ENCODE measurements at places on chromosomes 2 and 18. TPM values are rescaled to one million over a fixed set of nuclear protein-coding genes. Genes with fewer than 3 reads are reported as not detected.
A peak's percentile ranks its signal among the peaks of the same experiment; 100 is the strongest.

The DOK6 gene
- 2.0 TPM for total RNA-seq

The PLEKHA3 gene
- 10.2 TPM for total RNA-seq

The IMPACT gene
- 24.0 TPM for total RNA-seq

The ARHGAP28 gene
- 2.8 TPM for total RNA-seq

The AQP12B gene
- total RNA-seq = not detected

The NFU1 gene
- 110 TPM for total RNA-seq

The SP5 gene
- total RNA-seq = 0.20 TPM

DNA sequence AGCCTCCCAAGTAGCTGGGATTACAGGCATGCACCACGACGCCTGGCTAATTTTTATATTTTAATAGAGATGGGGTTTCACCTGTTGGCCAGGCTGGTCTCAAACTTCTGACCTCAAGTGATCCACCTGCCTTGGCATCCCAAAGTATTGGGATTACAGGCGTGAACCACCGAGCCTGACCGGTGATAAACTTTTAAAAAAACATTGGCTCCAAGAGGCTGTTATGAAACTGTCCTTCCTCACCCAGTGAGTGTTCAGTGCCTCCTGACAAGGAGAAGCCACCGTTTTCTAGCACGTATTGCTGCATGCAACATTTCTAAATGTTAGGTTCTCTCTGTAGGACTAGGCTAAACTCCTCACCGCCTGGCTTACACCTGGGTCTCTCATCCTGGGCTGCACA, 63.3 kb downstream of the EDAR start:
- DNase-seq = no peak
- no peaks in the 10 kb centered on the region for H3K4me1 ChIP-seq
- H3K36me3 ChIP-seq = no peaks in the 10 kb centered on the region
- H3K27me3 ChIP-seq = no peaks in the 10 kb centered on the region

GRCh38 chr2:31136732-31137131, 1.5 kb downstream of the GALNT14 start:
- no peak overlapping the region for H3K27ac ChIP-seq

GRCh38 chr2:26196683-26197418, 24.0 kb downstream of the GAREM2 start:
- DNase-seq = no peak
- H3K4me1 ChIP-seq = no peaks in the 10 kb centered on the region
- no peaks in the 10 kb centered on the region for H3K27me3 ChIP-seq
- peaks cover 100% of the 10 kb centered on the region for H3K36me3 ChIP-seq
- H3K4me3 ChIP-seq = no peak overlapping the region
- no peak overlapping the region for H3K27ac ChIP-seq

GRCh38 chr2:25276569-25277465, 64.9 kb downstream of the DNMT3A start:
- no peaks in the 10 kb centered on the region for H3K27me3 ChIP-seq
- peak overlapping the region; percentile 84 for H3K27ac ChIP-seq
- H3K4me1 ChIP-seq = peaks cover 5% of the 10 kb centered on the region
- peak overlapping the region; percentile 47 for H3K4me3 ChIP-seq

DNA sequence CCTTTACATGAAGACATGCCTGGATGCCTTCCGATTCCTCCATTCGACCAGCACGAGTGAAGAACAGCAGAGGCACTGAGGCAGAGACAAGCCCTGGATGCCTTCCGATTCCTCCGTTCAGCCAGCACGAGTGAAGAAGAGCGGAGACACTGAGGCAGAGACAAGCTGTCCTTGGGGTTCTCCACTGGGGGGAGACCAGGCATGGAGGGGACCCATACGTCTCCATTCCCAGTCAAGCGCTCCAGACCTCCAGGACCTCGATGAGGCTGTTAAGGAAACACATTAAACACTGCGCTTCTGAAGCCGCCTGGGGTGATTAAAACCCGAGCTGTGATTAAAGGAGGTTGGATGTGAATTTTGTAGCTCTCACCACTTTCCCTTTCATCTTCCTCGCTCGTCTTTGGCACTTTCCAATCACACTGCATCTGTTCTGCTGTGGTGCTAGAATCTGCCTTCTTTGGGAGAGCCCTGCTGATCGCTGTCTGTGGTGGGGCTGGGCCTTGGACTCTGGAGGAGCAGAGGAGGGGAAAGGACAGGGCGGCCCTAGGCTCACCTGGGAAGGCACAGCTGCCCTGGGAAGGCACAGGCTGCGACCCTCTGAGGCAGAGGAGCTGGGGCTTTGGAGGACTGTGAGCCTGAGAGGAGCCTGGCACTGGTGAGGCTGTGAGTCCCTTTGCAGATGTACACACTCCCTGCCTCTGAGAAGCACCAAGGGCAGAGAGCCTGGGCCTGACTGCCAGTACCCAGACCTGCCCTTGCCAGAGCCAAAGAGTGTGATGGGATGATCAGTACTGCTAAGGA, 463.1 kb upstream of the HS6ST1 start:
- H3K27me3 ChIP-seq = no peaks in the 10 kb centered on the region
- H3K36me3 ChIP-seq = no peaks in the 10 kb centered on the region
- H3K27ac ChIP-seq = no peak overlapping the region
- H3K4me1 ChIP-seq = no peaks in the 10 kb centered on the region

DNA sequence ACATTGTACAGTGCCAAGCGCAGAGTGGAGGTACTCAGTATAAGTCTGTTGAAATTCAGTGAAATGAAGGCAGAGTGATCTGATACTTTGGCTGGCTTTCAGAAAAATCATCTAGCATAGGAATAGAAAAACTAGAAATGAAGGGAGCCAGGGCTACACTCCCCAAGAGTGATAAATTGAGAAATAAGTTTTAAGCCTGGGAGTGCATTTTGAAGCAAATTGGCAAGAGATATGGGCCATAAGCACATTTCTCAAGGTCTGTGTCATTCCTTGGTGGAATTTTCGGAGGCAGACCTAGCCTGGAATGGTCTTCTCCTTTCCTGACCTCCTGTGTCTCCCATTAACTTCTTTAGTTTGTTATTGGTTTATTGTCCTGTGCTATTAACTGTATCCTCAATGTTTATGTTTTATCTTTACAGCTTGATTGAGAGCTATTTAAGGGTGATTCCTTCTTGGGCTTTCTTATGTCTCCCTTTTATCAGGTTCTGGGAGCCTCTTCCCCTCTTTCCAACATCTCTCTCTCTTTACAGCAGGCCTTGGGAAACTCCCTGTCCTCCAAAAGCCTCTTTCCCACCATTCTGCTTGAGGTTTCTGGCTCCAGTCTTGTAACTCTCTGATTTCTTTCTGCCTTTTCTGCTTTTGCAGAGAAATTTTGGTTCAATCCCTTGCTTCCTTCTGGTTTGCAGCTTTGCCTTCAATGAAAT, 649.5 kb downstream of the SLC4A3 start:
- H3K27me3 ChIP-seq = no peaks in the 10 kb centered on the region
- H3K27ac ChIP-seq = peak overlapping the region; percentile 13
- no peak overlapping the region for H3K4me3 ChIP-seq
- no peak for DNase-seq
- no peaks in the 10 kb centered on the region for H3K4me1 ChIP-seq
- no peaks in the 10 kb centered on the region for H3K36me3 ChIP-seq

DNA sequence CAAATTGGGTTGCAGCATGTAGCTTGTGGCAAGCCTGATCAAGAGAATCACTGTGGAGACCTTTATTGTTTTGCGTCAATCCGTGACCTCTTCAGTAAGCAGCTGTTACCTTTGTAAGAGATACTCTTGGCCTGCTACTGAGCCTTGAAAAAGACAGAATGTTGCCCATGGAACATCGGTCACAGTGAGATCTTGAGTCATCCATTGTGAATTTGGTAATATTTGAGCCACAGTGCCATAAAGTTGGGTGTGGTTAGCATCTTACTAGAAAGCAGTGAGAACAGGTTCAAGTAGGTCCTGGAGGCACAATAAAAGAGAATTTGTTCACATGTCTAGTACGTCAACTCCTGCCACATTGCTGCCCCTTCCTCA, 12.7 kb upstream of the EFR3B start:
- no peaks in the 10 kb centered on the region for H3K36me3 ChIP-seq
- DNase-seq = no peak
- no peaks in the 10 kb centered on the region for H3K27me3 ChIP-seq
- H3K4me3 ChIP-seq = no peak overlapping the region

GRCh38 chr18:41553716-41554115, 401.3 kb upstream of the PIK3C3 start:
- H3K27ac ChIP-seq = no peak overlapping the region
- no peak for DNase-seq
- H3K27me3 ChIP-seq = no peaks in the 10 kb centered on the region
- H3K36me3 ChIP-seq = no peaks in the 10 kb centered on the region
- peaks cover 4% of the 10 kb centered on the region for H3K4me1 ChIP-seq
- H3K4me3 ChIP-seq = no peak overlapping the region

- no peak overlapping the region for H3K27ac ChIP-seq
- no peaks in the 10 kb centered on the region for H3K27me3 ChIP-seq
- H3K4me1 ChIP-seq = no peaks in the 10 kb centered on the region
- no peak overlapping the region for H3K4me3 ChIP-seq
- no peak for DNase-seq
These were observed 63.7 kb upstream of the CCBE1 start for GRCh38 chr18:59760619-59761600.

DNA sequence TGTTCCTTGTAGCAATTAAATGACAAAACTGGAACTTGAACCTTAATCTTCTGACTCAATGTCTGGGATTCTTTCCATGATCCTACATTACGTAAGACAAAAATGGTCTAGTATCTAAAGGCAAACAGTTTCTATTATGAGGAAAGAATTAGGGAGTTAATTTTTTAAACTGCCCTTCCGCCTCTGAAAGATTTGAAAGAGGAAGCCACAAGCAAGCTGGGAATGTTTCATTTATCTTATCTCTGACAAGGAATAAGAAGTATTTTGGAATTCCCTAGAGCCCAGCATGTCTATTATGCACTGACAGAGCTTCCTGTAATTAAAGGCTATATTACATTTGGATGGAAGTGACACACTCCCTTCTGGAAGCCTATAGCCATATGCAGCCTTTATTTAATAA, 558.8 kb upstream of the CDH2 start:
- no peak for DNase-seq
- no peaks in the 10 kb centered on the region for H3K27me3 ChIP-seq
- H3K36me3 ChIP-seq = no peaks in the 10 kb centered on the region
- H3K4me3 ChIP-seq = no peak overlapping the region

DNA sequence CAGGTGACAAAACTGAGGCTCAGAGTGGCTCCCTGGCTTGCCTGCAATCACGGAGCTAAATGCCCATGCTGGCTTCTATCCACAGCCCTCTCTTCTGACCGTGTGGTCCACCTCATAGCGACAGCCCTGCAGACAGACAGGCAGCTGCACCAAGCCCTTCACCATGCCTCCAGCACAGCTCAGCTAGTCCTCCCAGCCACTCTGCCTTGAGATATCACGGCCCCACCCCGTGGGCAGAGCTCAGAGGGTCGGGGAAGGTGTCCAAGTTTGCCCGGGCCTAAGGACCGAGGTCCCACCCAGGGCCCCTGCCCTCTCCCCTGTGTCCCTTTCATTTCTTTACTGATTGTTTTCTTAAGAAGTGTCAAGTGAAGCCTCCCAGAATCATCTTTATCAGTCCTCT, 128.2 kb upstream of the GLI2 start:
- no peak for DNase-seq
- H3K36me3 ChIP-seq = no peaks in the 10 kb centered on the region
- no peaks in the 10 kb centered on the region for H3K4me1 ChIP-seq
- H3K4me3 ChIP-seq = no peak overlapping the region
- no peak overlapping the region for H3K27ac ChIP-seq

- H3K4me1 ChIP-seq = peaks cover 4% of the 10 kb centered on the region
- H3K27me3 ChIP-seq = no peaks in the 10 kb centered on the region
- no peak overlapping the region for H3K27ac ChIP-seq
- no peak overlapping the region for H3K4me3 ChIP-seq
- no peaks in the 10 kb centered on the region for H3K36me3 ChIP-seq
- DNase-seq = no peak
These were observed 164.1 kb upstream of the CCDC68 start for GRCh38 chr18:55123361-55123760.

DNA sequence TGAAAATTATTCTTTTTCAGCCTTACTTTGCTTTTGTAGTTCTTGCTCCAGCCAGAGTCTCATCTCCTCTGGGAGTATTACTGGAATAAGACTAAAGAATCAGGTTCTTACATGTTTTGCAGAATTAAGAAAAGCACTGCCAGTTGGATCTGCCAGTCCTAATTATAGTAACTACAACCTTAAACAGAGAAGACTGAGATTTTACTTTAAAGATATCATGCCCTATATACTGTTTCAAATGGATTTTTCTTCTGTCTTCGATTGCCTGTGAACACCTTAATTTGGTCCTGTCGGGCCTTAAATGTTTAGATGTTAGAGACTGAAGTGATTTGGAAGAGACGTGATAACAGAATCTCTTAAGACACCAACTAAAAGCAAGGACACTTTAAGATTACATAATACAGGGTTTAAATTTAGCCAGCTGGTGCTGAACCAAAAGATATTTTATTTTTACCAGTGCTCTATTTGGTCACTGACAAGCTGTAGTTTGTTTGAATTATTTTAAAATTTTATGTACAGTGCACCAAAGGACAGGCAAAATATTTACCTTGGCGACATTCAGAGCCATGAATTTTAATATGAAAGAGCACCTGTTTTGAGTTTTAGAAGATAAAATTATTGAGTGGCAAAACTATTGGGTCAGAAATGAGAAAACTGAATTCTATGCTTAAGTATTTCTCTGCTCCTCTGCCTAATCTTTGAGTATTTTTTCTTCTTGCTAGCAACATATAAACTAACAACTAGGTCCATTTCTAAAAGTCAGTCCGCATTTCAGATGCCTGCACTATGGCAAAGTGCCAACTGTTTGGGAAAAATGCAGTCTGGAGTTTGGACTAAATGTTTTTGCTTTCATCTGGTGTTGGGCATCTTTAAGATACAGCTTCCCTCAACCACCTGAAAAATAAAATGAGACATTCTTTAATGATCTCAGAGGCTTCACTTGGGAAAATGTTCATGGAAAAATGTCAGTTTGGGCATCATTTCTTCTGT, 300.0 kb downstream of the XIRP2 start:
- H3K36me3 ChIP-seq = no peaks in the 10 kb centered on the region
- H3K27ac ChIP-seq = peak overlapping the region; percentile 84
- no peaks in the 10 kb centered on the region for H3K27me3 ChIP-seq
- DNase-seq = no peak

DNA sequence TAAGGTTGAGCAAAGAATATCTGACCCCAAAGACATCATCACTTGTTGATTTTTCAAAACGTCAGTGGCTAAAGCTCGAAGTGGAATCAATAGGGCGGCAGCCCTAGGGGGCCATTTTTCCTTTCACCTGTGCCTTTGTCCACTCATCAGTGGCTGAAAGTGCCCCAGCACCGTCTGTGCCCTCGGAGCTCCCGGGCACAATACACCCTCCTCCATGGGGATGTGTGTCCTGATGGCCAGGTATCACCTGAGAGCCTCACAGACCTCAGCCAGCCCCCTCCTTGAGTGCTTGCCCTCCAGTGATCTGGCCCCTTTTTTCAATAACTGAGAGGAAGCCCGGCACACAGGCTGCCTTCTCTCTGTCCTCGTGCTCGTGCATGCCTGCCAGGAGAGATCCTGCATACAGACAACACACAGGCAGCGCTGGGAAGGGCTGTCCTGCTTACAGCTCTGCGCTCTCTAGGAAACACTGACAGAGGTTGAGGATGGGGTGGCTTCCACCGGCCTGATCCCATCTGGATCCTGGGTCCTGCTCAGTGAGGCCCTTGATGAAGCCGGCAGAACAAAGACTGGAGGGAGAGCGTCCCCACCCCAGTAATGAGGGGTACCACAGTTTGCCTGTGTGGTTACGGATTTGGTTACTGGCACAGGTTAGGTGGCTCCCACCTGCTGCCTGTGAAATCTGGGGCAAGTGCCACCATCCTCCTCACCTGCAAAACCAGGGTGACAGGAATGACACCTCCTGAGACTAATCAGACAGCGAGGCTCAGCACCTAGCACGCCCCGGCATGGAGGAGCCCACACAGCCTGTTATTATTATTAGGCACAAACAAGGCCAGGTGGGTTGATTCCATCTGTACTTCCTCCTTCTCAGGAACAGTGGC, 197.5 kb upstream of the RAB6C start:
- no peak overlapping the region for H3K4me3 ChIP-seq
- no peaks in the 10 kb centered on the region for H3K4me1 ChIP-seq
- no peak for DNase-seq
- H3K36me3 ChIP-seq = no peaks in the 10 kb centered on the region

Data from heart left ventricle (tissue), 16 donors.